Activated naive CD4-positive, alpha-beta T cell treated with anti-CD3 and anti-CD28 coated beads, Interleukin-2, amount 50 U/mL, for 16 hours (primary cell): ENCODE measurements at places on chromosomes 7 and 10.

GRCh38 chr10:20256969-20257368 is 440.7 kb downstream of the PLXDC2 start:
- DNase-seq: no peak

GRCh38 chr7:24737281-24737680 is 20.0 kb downstream of the GSDME start:
- no peak for DNase-seq

DNA sequence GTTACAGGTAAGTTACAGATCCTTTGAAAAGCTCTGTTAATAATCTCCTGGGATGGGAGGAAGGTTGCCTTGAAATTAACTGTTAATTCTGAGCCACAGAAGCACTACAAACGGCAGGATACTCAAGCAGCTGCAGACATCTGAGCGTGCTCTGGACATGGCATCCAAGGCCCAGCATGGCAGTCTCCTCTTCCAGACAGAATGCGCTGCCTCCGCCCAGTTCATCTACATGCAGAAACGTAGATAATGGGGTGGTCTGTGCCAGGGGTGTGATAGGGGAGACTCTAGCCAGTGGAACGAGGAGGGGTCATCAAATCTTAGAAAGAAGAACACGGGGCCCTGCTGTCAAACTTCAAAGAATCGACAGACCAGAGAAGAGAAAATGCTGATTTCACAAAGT is 13.8 kb downstream of the VIPR2 start:
- no peak for DNase-seq

DNA sequence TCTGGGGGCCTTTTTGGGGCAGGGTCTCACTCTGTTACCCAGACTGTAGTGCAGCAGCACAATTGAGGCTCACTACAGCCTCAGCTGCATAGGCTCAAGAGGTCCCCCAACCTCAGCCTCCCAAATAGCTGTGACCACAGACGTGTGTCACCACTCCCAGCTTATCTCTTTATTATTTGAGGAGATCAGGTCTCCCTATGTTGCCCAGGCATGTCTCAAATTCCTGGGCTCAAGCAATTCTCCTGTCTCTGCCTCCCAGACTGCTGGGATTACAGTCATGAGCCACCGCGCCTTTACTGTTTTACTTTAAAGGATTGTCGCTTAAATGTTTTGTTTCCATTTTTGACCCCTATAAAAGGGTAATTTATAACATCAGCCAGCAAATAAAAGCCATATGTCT is 502.6 kb upstream of the AUTS2 start:
- no peak for DNase-seq

- DNase-seq: no peak
These were observed 24.5 kb upstream of the C1GALT1 start for GRCh38 chr7:7157887-7158271.

DNA sequence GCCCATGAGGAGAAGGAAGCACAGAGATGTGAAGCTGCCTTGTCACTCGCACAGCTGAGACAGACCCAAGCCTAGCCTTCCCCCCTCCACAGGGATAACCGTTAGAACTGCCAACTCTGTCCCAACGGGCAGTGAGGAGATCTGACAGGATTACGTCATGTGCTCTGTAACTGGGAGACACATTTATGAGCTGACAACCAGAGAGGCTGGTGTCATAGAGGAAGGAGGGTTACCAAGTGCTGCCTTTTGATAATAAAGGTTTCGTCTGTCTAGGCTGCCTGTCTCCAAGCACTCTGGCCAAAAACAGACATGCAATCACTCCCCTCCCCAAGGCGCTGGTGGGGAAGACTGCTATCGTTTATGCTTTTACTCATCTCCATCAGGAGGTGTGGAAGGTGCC is 165.9 kb downstream of the PLXNA4 start:
- no peak for DNase-seq

DNA sequence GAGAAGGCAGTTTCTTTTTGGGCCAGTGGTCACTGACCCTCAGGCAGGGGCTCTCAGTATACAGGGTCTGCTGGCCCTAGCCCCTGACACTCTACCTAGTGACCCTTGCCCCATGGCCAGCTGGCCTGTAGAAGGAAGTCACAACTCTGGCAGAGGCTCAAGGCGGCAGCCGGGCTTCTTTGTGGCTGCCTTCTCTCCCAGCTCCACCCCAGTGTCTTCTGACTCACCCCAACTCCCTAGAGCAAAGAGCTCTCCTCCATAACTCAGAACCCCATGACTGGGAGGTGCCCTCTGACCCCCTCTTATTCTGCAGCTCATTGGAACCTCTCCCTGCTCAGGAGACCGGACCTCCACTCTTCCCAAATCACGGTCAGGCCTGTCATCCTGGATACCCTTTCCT is 358.2 kb downstream of the FGFR2 start:
- no peak for DNase-seq

DNA sequence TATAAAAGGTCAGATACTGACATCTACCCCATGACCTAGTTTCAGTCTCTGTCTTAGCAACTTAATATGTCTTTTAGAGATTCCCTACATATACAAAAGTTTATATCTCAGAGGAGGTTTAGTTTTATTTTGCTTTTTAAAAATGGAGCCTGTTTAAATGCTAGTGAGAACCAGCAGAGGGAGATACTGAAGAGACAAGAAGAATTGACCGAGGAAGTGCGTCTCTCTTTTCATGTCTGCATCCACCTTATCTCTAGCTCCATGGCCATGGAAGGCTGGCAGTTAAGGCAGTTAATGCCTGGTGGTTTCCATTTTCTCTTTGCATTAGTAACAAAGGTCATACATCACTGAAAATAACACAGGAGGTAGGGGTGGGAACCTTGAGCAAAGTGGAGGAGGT is 10.7 kb downstream of the SUV39H2 start:
- DNase-seq: no peak

GRCh38 chr7:37427276-37427940 is 21.3 kb downstream of the ELMO1 start:
- no peak for DNase-seq

DNA sequence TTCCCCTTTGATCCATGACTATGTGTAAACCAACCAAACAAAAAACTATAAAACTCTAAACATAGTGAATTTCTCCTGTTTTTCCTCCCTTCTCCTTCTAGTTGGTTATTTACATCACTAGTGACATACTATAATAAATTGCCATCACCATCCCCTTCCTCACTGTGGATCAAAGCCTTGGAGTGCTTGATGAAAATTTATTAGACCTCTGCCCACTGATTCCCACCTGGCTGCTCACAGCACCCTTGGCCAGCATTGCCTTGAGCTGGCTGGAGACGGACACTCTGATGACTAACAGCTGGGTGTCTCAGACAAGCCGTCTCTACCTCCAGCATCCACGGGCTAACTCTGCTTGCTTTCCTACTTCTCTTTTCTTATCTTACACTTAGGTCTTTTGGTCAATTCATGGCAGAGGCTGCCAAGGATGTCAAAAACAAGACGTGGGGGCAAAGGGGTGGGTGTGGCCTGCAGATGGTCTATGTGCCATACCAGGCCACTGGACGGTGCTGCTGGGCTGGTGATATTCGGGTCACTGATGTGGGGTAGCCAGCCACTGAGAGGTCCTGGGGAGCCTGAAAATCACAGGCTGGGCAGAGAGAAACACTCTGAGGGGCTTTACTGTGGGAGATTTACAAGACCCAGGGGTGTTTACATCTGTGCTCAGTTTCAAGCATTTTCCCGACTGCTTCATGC is 207.8 kb downstream of the TAX1BP1 start:
- no peak for DNase-seq

DNA sequence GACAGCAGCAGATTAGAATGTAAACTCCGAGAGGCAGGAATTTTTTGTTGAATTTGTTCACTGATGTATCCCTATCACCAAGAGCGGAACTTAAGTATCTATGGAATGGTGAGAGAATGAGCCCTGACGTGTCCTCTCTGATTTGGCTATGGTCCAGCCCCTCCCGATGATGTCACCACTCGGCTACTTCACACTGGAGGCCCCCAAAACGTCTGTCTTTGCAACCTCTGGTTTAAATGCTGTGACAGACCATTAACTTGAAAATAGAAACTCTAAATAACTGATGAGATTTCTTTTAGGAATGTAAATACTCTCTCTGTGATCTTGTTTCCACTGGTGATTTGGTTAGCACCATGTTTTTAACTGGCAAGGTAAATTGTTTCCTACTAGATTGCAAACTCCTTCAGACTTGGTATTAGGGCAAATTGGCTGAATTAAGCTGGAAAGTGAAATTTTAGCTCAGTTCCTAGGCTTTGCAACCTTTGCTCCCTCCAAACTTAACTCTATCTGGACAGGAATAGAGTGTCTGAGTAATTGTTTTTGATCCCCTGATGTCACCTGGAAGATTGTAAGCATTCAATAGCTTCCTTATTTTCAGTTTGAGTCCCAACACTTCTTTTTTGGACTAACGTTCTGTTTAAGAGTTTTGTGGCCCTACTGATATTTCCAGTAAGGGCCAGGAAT is 19.1 kb downstream of the SLC16A12 start:
- no peak for DNase-seq

DNA sequence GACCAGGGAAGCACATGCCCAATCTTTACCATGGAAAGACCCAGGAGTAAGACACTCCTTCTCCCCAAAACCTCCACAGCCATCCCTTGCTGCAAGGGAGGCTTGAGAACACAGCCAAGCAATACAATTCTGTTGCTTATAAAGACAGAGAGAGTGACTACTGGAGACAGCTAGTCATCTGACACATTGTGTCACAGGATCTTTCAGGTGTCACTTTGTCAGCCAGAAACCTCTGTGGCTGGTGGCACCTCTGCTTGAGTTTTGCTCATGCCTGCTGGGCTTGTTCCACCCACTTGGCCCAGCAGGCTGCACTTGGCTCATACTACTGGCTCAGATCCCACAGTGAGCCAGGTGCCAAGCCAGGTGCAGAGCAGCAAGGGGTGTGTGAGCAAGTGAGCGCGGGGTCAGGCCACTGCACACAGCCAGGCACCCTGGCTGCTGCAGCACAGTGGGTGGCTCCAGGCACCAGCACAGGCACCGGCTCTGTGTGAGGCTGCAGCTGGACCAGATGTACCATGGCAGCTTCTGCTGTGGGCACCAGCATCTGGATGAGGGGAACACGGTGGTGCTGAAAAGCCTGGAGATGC is 12.4 kb upstream of the PRLHR start:
- DNase-seq: no peak

- DNase-seq: no peak
These were observed 45.0 kb upstream of the EEPD1 start for GRCh38 chr7:36107926-36108631.
